Dorsolateral prefrontal cortex (tissue), 122 donors: ENCODE measurements at places on chromosomes 6 and 20. TPM values are rescaled to one million over a fixed set of nuclear protein-coding genes. Genes with fewer than 3 reads are reported as not detected.

SMPDL3A gene
- 9.6 TPM for total RNA-seq

MEI4 gene
- total RNA-seq = 0.28 TPM

CD40 gene
- 4.0 TPM for total RNA-seq

ACSS1 gene
- 46.8 TPM for total RNA-seq

NT5E gene
- 8.0 TPM for total RNA-seq

CTSA gene
- total RNA-seq = 117 TPM

POPDC3 gene
- total RNA-seq = 20.3 TPM

PAQR8 gene
- total RNA-seq = 51.3 TPM

VSX1 gene
- total RNA-seq = 8.6 TPM

DNA sequence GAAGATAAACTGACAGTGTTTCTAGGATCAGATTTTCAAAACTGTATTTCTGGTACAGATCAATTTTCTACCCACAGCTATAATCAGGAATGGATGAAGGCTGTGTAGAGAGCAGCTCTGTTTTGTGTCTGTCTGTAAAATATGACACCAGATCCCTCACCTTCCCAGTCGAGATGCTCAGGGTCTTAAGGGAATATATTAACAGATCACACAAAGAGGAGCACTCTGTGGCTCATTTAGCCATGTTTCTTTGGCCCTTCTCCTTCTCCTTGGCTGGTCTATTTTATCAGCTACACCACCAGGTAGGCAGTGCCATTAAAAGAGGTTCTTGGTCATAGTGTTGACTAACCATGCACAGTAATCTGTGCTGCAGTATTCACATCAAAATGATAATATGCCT is 82.6 kb downstream of the PREP start:
- no peak for DNase-seq

DNA sequence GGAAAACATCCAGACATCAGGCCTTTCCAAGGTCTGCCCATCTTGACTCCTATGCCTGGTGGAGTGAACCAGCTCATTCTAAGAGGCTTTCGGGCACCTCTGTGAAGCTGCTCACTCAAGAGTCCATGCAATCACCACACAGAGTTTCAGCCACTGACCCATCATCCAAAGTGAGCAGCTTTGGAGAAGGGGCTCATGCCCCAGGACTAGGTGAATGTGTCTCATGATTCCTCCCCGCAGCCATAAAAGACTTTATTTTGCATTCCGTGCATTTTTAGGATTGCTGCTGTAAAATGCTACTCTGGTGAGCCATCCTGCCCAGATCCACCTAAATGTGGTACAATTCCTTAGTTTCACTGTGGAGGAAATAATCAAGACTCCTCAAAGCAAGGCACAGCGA is 44.5 kb upstream of the EZR start:
- DNase-seq = no peak

GRCh38 chr6:111565326-111566221 is 40.1 kb downstream of the TRAF3IP2 start:
- DNase-seq = no peak

- no peak for DNase-seq
These were observed 320.7 kb downstream of the CBLN4 start for GRCh38 chr20:55684578-55684977.

DNA sequence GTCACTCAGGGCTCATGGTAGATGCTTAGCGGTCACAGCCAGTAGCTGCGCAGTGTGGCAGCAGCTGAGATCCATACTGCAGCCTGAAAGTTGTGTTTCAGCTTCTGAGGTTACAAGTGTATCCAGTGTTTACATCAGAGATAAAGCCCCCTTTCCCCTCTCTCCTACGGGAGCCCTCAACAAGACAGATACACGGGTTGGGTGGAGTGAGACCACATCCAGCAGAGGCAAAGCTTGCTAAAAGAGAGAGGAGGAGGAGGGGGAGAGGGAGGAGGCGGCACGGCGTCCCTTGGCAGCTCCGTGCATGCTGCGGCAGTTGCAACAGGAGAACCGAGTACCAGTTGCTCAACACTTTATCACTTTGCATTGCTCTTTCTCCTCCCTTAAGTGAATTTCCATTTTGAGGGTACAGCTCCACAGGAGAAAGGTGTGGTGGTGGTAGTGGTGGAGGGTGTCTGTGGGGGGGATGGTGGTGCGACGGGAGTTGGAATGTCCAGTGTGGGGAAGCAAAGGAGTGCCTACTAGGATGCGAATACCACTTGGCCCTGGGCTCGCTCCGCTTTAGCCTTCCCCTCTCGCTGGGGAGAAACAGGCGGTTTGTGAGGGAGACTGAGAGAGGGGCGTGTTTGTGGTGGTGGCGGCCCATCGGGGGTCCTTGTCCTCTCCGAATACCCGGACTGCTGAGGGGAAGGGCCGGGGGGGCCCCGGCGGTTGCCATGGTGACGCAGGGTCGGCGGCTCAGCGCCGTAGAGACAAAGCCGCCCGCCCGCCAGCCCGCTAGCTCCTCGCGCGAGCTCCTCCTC is 405 bp upstream of the RNF182 start:
- DNase-seq = peak; percentile 78

- DNase-seq = no peak
These were observed 62.6 kb downstream of the PRPH2 start for GRCh38 chr6:42659806-42660205.

GRCh38 chr6:157537556-157537955 is 156.6 kb downstream of the ZDHHC14 start:
- no peak for DNase-seq

GRCh38 chr20:24747010-24747712 is 201.9 kb upstream of the CST7 start:
- DNase-seq = no peak
